Left ventricle myocardium superior (tissue), 1 donor: ENCODE measurements at places on chromosomes 1 and 21. TPM values are rescaled to one million over a fixed set of nuclear protein-coding genes. Genes with fewer than 3 reads are reported as not detected.
A peak's percentile ranks its signal among the peaks of the same experiment; 100 is the strongest.

The DSTYK gene
- 6.1 TPM for total RNA-seq

DNA sequence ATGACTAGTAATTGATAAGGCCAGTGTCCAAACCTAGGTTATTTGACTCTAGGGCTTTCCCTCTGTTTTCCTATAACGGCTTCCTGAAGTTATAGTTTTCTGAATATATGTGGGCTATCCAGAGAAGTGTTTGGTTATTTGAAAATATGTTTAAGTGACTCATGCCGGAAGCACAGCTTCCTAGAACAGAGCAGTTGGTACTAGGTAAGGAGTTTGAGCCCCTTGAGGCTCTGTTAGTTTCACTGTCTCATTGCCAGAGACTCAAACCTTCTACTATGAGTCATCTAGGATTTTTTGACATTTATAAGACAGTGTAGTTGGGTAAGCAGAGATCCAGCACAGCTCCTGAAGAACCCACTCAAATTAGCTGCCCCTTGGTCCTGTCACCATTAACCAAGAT is 27.1 kb upstream of the LEPR start:
- no peak for DNase-seq

The TTC22 gene
- 0.17 TPM for total RNA-seq

The PLA2G2C gene
- not detected for total RNA-seq

DNA sequence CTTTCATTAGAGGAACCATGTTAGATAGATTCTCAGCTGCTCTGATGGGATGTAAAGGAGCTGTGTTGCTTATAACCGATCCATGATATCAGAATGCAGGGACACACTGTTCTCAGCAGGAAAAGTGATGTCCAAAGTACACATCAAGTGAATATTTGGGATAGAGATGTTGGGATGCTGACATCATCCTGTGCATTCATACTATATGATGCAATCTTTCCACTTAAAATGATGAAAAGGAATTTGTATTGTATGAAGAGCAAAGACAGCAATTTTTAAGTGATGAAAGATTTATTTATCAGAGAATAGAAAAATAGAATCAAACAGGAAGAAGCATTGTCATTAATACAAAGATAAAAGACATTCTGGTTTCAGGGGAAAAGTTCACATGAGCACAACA is 110.1 kb downstream of the ERG start:
- no peak for DNase-seq

The ARHGEF16 gene
- 1.7 TPM for total RNA-seq

GRCh38 chr1:50893466-50893865 is 66.6 kb downstream of the FAF1 start:
- DNase-seq, result no peak

DNA sequence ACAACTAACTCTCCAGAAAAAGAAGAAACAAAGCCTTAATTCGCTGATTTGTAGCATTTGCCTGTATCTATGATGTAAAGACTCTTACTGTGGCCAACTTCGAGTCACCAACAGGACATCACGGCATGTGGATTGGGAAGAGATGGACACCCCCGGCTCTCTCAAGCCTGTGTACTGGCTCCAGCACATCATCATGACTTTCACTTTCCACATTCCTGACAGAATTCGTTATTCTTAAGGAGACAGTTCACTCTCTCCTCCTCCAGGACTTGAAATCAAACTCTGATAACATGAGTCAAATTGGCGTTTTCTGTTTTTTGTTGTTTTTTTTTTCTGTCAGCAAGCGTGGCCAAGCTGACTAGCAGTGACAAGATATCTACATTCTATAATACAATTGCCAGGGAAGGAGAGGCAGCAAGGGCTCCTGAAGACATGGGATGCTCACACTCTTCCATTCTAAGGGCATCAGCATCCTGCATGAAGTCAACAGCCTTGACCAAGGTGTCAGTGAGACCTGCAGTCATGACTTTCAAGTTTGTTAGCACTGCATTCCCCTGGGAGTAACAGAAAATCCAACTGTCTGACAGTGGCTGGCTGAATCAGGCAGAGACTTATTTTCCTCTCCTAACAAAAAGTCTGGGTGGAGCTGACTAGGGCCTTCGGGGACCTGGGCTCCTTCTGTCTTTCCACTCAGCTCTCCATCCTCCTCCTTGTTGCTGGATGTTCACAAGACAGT is 13.3 kb upstream of the TRAF3IP3 start:
- DNase-seq, result no peak

DNA sequence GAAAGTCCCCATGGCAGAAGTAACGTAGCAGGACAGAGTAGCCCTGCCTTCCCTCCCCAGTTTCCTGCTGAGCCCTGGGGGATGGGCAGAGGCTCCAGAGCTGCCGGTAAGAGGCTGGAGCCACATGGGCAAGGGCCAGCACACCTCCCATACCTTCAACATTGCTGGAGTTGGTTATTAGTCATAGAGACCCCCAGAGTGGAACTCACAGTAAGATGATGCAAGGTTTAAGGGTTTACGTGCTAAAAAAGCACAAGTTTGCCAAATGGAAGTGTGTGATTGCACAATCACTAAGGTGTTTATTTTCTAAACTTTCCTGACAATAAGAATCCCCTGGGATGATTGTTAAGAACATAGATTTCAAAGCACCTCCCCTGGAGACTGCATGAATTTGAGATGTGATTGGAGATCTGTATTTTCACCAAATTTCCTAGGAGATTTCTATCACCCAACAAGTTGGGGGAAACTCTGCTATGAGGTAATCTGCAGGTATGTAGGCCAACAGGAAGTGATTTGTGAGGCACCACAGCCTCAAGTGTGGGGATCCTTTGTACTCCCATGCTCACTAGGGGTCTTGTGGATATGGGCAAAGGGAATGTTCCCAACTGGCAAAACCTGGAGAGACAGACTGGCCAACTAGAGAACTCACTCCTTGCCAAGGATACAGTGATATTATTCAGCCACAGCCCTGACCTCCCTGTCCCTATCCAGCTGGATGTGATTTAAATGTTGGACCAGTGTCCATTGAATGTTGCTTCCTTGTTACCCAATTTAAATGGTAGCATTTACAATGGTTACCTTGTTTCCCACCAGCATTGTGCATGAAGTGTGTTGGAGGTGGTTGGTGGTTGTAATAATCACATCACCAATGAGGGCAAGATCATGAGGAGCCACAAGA is 37.1 kb upstream of the CSF1 start:
- no peak for DNase-seq

DNA sequence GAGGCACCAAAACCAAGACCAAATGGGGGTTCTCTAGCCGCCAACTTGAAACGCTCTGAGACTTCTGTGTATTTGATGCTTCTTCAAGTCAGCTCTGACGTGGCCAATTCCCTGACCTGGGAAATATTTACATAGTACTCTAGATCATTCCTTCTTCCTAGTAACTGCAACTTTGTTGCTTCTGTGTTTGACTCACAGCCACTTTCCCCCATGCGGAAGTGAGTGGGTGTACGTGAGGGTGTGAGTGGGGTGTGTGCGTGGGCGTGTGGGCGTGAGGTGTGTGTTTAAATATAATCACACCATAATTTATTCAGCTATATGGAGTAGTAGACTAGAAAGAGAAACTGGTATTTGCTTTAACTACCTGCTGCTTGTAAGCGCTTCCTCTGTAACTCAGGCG is 111.0 kb downstream of the TAS1R2 start:
- DNase-seq, result no peak

DNA sequence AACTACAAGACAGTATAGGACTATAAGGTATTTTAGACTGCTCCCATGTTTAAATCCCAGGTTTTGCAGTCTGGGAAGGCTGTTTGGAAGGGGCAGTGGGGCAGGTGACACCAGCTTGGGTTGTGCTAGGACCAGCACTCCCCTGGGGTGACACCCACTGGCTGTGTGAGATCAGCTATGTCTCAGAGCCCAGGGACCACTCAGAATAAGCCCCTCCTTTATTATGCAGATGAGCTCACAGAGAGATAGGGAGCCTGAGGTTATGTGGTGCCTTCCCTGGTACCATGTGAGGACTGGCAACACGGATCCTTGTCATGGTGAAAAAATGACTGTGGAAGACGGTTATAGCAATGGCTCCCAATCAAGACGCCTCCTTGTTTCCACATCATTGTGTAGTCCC is 71.0 kb downstream of the NENF start:
- no peak for DNase-seq

- no peak for DNase-seq
Measured at GRCh38 chr1:7374563-7375160, 396.4 kb upstream of the VAMP3 start.

DNA sequence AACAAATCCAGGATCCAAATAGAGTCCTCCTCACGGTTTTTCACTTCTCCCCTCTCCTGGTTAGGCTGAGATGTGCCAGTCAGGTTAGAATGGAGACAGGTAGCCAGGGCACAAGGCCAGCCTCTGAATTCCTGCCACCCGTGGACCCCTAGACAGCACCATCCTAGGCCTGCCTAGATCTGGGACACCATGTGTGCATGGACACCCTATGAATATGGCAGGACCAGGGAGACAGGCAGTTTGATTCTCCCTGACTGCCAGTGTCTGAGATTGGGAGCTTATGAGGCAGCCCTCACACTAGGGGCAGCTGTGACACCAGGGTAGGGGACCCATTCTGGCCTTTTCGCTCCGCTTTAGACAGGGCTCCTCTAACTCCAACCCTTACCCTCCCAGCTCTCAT is 7.5 kb downstream of the AVPR1B start:
- no peak for DNase-seq

The TRMT1L gene
- total RNA-seq, result 25.2 TPM

DNA sequence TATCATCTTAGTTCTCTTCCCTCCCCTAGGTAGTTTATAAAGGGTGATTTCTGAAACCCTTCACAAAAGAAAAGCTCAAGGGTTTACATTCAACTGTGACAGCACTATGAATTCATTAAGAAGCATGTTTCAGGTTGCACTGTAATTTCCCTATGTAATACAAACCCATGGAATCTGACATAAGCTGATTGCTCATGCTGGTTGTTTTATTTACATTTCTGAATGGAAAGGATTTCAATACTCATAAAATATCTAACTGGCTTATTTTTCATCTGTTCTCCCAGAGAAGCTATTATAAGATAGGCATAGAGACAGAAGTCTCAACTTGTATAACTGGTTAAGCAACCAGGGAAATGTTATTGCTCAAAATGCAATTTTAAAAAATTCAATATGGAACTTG is 20.5 kb downstream of the WNT2B start:
- no peak for DNase-seq

GRCh38 chr1:233163696-233164095 is 131.8 kb downstream of the PCNX2 start:
- no peak for DNase-seq

DNA sequence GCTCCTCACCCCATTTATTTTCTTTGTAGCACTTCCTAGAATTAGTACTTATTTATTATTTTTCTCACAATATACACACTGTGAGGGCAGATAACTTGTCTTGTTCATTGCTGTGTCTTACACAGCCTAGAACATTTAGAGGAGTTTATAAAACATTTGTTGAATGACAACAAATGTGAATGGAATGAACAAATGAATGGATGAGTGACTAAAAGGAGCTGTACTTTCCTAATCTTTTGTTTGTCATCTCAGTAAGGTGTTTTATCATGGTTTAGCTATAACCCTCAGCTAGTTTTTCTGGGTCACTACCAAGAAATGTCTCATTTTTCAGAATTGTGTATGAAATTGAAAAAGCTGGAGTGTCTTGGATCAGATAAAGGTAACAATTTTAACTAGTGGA is 239.3 kb upstream of the KCNK2 start:
- no peak for DNase-seq

The AMPD1 gene
- 0.10 TPM for total RNA-seq

DNA sequence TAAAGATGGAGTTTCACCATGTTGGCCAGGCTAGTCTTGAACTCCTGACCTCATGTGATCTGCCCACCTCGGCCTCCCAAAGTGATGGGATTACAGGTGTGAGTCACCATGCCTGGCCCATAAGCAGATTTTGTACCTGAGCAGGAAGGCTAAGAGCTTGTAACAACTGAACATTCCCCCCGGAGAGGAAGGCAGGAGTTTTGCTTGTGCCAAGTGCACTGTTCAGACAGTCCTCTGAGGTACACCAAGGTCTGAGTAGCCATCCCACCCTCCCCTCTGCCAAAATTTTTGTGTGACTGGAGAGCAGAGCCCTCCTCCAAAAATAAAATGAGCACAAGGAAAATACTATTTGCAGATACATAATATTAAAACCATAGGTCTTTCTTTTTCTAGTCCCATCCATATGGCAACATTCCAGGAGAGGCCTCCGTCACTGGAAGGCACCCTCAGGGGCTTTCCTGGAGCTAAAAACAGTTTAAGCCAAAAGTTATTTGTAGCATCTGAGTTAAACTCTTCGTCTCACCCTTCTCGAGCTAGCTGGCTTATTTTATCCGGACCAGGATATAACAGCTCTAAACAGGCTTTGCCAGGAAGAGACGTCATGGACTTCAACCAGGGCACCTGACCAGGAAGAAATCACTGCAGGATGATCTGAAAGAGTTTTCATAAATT is 27.2 kb downstream of the CAPN2 start:
- peak; percentile 14 for DNase-seq

DNA sequence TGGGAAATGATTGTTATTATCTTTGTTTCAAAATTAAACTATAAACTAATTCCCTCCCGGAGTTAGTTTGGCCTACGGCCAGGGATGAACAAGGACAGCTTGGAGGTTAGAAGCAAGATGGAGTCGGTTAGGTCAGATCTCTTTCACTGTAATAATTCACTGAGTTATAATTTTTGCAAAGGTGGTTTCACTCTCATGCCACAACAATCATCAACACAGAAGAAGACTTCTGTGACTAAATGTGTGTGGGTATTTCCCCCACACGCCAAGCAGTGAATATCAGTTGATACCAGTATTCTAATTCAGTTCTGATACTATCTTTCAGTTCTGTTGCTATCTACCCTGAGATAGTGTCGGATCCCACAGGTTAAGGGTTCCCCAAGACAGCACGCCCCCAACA is 215.1 kb downstream of the S1PR1 start:
- no peak for DNase-seq

DNA sequence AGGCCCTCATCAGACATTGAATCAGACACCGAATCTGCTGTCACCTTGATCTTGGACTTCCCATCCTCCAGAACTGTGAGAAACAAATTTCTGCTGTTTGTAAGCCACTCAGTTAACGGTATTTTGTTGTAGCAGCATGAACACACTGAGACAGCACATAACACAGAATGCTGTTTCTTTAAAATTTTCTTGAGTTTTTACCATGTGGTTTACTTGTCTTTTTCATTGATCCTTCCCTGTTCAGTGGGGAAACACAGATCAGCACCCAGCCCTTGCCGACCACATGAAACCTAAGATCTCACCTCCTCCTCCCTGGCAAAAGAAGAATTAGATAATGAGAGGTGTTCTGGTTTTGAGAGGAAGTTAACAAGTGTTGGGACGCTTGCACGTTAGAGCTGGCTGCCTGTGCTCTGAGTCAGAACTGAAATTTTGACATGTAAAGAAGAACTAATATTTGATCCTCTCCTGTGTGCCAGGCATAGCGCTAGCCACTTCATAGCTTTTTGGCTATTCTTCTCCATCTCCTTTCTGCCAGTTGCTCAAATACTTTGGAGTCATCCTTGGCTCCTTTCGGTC is 179.6 kb downstream of the DHRS3 start:
- DNase-seq, result no peak

DNA sequence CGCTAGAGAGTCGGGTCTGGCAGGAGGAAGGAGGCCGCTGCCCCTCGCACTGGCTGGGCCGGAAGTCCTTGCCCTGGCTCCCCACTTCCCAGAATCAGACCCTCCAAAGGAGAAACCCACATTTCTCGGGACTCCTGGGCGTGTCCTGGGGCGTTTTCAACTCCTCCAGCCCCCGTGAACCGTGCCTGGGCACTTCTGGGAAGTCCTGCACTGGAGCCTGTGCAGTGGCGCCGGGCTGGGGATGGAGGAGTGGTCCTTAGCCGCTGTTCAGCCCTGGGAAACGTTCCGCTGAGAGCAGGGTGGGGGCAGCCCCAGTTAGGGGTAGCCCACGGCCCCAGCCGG is 3.0 kb downstream of the IGSF21 start:
- no peak for DNase-seq

The TRAF3IP3 gene
- total RNA-seq, result 1.9 TPM

The ADAMTS4 gene
- total RNA-seq, result 7.2 TPM
